ENCODE measurements at places on chromosomes 1 and 21.

DNA sequence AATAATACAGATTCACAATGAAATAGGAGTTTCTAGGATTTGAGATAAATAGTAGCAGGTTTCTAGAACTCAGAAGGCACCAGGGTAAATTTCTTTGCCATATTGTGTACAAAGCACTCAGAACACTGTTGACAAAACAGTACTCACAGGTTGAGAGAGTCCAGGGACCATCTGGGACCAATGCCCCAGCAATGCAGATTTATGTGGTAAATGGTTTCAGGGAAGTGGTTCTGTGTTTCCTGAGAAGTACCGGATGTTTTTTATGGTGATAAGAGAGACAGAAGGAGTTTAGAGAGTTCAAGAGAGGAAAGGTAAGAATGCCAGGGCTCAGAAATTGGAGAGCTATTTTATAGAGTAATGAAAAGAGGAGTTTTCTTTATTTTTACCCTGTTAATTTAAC lies 29.6 kb upstream of the DIPK1A start:
- DNase-seq: peak; percentile 17

GRCh38 chr1:32933742-32934322 lies 30.8 kb downstream of the RNF19B start:
- DNase-seq: no peak

- DNase-seq: no peak
These were observed 28.4 kb upstream of the MEF2D start for GRCh38 chr1:156528875-156529425.

DNA sequence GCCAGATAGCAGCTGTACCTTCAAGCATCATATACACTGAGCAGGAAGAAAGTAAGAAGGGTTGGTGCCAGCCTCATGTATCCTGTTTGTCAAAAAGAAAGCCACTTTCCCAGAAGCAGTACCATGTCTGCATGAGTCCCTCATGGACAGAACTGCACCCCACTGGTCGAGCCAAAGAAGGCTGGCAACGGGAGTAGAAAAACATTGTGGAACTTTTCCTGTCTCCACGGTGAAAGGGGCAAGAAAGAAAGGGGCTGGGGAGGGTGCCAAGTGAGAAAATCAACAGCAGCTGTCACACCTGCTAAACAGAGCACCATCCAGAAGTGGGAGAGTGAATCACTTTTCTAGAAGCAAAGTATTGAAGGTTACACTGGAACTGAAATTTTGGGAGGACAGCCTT lies 621.7 kb downstream of the LMO4 start:
- DNase-seq: no peak

DNA sequence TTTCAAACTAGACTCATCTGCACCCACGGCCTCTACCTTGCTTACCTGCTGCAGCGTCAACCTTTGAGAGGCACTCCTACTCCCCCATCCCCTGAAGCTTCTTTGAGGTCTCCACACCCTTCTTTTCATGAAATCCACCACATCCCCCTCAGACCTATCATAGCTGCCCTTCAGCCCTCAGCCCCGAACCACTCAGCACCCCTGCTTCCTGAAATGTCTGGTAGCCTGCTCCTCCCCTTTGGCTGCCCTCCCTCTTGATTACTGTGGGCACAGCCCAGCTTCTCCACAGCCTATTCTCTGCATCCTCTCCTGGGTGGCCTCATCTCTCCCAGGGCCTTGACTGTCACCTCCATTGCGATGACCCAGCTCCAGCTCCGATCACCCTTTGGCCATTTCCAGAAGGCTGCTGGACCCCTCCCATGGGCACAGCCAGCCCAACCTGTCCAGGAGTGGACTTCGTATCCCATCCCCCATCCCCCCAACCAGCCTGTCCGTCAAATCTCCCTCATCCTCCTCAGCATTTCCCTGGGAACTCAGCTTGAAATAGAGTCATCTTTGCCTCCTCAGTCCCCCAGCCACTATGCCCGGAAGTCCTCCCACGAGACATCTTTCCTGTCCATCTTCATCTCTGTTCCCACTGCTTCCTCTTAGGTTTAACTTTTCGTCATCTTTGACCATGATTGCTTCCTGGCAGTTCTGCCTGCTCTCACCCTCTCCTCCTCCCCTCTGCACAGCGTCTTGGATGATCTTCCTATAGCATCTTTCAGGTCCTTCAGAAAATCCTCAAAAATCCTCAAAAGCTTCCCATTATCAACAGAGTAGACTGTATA lies 6.1 kb upstream of the ADORA1 start:
- no peak for DNase-seq

DNA sequence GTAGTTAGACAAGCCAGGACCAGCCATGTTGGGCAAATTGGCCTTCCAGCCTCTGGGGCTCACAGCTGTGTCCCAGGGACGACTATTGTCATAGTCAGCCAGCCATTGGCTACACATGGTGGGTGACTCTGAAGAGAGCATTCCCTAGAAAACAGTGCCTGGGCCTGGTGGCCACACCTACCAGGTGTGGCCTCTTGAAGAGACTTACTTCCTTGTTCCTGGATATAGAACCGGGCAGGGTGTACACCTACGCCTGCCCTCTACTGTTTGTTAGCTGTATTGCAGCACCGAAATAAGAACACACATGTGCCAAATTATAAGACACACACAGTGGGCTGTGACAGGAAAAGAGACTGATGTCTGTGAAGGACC lies 134.6 kb upstream of the ARHGEF16 start:
- no peak for DNase-seq

- DNase-seq: no peak
These were observed 26.7 kb upstream of the LIN9 start for GRCh38 chr1:226335661-226336060.
